NCI-H1092 (cell line): ENCODE measurements at places on chromosomes 12 and 14.
A peak's percentile ranks its signal among the peaks of the same experiment; 100 is the strongest.

DNA sequence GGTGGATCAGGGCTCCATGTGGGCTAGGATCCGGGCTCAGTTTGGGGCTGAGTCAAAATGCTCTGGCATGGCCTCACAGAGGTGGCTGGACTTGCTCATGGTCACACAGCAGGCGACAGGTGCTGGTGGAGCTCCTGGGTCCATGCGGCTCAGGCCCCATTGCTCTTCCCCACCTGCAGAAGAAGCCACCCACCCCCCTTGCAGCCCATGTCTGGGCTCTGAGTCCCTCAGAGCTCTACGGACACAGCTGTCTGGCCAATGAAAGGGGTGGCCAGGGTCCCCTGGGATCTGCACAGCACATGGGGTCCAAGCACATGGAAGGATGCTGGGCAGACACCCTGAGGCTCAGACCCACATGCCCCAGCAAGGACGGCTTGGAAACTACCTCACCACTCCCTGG is 17.0 kb upstream of the C14orf180 start:
- DNase-seq, result no peak

DNA sequence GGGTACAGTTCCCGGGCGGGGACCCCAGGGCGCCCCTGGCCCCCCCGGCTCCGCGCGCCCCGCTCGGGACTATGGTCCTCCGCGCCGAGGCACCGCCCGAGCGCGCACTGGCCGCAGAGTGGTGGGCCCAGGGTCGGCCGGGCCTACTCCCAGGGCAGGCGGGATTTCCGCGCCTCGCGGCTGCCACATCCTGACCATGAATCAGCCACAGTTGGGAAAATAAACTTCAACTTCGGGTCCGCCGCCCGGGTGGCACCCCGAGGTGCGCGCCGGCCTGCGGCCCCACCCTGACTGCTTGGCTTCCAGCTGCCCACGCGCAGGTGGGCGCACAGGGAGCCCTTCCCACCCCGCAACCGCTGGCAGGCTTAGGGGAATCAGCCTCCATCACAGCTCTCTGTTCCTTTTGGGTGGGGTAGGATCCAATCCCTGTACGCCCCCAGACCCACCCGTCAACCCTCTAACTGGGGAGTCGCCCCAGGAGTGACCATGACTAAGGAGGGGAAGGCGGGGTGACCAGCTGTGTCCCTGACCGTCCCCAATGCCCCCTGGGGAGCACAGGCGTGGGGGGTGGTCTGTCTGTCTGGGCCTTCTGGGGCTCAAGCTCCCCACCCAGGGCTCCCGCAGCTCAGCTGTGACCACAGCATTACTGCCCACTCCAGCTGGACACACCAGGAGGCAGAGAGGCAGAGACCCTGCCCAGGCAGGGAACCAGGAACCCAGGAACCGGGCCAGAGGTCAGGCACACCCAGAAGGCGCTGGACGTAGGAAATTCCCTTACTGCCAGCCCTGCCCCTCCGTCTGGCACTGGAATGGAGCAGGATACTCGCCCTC is 678 bp downstream of the INF2 start:
- DNase-seq, result no peak

- DNase-seq, result peak; percentile 58
Observed at GRCh38 chr14:102235275-102235897, 69.6 kb downstream of the MOK start.

DNA sequence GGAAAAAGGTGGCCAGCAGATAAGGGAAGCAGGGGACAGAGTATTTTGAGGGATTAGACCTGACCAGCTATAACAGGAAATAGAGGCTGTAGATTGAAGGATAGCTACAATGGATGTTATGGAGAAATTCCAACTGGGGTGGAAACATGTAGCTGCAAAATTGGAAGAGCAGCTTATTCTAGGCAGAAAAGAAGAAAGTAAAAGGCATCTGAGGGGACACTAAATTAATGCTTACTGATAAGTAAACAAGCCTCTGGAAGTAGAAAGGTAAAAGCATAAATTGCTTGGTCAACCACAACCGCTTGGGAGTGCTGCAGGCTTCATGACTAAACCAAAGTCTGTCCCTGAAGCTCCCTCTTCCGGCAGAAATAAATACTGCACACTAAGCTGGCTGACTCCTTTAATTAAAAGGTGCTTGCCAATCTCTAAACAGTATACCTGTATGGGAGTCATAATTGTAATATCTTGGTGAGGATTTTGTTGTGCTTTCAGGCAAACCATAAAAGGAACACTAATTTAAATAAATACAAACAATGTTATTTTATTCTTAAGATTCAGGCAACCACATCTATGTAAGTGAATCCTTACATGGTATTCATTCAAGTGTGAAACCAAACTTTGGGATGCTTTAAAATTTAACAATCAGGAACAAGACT is 7.7 kb downstream of the UBC start:
- DNase-seq, result no peak

DNA sequence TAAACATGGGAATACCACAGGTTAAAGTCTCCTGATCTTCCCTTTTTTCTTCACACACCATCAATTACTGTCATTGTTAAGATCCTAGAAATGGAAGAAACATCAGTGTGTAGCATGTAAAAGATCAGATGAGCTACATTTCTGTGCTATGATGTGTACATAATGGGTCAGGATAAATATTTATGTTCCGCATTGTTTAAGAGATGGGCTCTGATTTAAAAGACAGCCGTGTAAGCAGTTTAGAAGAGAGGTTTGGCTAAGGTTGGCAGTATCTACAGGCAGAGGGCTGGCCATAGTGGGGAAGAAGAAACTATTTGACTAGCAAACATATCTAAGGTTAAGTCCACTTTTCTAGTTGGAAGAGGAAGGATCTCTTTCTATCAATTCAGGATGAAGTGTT is 49.4 kb downstream of the LRRC9 start:
- DNase-seq, result no peak

DNA sequence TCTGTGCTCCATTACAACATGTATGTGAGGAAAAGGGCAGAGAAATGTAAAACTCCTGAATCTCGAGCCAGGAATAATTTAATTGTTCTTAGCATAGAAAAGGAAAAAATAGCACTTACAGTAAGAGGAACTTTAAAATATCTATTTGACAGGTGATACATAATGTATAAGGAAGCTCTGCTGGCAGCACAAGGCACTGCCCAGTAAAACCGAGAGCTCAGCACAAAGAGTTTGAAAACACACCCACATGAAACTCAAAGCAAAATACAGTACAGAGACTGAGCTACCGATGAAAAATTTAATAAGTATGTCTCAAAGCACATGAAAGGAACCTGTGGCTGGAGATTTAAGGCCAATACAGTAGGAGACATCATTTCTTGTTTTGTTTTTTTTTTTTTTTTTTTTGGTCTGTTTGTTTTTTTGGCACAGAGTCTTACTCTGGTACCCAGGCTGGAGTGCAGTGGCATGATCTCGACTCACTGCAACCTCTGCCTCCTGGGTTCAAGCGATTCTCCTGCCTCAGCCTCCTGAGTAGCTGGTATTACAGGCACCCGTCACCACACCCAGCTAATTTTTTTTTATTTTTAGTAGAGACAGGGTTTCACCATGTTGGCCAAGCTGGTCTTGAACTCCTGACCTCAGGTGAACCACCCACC is 19.2 kb downstream of the CLIP1 start:
- no peak for DNase-seq

- no peak for DNase-seq
Observed at GRCh38 chr12:96501133-96501761, 11.9 kb downstream of the CFAP54 start.

DNA sequence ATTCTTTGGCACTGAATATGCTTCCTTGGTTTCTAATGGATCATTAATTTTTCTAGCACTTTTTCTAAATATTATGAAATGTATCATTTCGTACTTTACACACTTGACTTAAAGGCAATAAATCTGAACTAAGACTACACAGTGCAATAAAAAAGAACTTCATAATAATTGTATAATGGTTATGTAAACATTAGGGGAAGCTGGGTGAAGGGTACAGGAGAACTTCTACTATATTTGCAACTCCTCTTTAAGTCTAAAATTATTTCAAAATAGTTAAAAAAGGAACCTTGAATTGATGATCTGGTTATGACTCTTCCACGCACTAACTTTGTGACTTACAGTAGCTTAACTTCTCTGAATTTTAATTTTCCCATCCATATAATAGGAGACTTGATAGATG is 5.1 kb upstream of the NOVA1 start:
- no peak for DNase-seq

DNA sequence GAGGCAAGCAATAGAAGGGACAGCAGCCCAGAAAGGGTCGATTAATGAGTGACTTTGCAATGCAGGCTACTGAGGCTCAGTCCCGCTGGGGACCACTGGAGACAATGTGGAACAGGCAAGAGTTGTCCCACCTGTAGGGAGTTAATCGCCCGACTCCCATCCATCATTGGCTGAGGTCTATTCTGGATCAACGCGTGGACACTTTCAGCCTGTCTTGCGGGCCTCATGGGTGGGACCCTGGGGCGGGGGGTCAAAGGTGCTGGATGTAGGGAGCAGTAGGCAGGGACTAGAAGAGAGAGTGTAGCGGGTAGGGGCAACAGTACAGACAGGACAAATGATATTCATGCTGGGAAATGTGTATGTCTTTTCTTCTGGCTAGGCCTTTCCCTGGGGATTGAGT is 6.1 kb downstream of the IFI27L2 start:
- DNase-seq, result no peak

DNA sequence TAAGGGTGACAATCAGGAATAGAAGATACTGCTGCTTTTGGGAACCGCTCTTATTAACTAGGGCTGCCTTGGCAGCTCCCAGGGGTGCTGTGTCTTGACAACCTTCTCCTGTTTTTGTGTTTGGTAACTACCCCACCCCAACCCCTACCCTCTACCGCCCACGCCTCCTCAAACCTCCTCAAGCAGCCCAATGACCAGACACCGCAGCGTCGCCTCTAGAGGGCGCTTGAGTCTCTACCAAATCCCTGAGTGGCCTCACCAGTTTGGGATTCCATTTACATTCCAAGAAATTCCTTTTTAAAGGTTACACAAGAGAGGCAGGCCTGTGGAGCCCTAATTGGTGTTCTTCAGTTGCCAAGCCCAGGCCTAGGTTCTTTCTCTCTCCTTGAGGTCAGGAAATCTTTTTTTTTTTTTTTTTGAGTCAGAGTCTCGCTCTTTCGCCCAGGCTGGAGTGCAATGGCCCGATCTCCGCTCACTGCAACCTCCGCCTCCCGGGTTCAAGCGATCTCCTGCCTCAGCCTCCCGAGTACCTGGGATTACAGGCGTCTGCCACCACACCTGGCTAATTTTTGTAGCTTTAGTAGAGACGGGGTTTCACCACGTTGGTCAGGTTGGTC is 72.4 kb upstream of the USP44 start:
- DNase-seq, result no peak

DNA sequence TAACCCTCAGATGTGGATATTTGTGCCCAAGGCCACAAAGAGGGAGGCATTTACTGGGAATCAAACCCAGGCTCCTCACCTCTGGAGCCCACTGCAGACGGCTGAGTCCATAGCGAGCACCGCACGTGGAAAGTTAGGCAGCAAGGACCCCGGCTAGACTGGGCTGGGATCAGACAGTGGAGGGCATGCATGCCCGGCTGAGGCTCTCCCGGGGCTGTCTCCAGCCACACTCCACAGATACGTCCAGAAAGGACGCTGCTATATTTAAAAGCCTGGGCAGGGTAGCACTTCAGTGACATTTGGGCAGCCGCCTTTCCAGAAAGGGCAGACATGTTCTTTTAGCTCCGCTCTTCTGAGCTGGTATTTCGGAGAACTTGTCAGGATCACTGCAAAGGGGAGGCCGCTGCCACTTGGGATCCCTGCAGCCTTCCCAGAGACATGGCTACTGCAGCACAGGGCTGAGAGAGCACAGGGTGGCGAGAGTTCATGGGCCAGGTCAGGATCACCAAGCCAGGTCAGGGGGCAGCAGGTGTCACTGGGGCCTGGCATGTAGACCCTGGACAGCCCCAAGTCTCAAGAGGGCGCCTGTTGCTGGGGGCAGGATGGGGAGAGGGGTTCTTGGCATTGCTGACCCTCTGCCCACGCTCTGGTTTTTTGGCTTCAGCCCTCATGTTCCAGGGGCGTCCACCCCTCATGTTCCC is 121.7 kb downstream of the PHETA1 start:
- no peak for DNase-seq

DNA sequence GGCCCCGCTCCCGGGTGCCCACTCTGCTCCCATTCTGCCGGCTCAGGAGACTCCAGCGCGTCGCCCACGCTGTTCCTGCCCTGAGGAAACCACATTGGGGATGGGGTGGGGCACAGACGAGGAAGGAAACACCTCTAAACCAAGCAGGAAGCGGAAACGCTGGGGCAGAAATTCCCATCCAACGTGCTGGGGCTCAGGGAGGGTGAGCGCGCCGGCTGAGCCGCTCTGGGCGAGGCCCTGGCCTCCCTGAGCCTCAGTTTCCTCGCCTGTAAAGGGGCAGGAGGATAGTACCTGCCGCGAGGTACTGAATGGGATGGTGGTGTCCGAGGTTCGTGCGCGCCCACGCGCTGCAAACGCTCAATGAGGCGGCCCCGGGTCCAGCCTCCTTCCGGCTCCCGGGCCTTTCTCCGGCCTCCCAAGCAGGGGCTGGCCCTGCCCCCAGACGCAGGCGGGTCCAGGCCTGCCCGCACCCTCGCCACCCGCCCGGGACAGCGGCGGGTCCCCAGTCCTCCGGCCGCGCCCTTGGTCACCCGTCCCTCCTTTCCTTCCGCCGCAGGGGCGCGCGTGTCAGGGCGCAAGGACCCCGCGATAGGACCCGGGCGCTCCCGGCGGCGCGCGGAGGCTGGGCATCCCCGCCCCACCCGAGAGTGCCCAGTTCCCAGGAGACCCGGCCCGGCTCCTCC is 673 bp downstream of the BEGAIN start:
- no peak for DNase-seq

GRCh38 chr14:102568115-102568614 is 24.3 kb upstream of the RCOR1 start:
- no peak for DNase-seq

- no peak for DNase-seq
Observed at GRCh38 chr12:122423258-122424165, 1.0 kb upstream of the CLIP1 start.

- no peak for DNase-seq
Observed at GRCh38 chr12:92156139-92156538, 10.5 kb upstream of the BTG1 start.

GRCh38 chr12:46147144-46147543 is 121.7 kb downstream of the SLC38A1 start:
- no peak for DNase-seq

DNA sequence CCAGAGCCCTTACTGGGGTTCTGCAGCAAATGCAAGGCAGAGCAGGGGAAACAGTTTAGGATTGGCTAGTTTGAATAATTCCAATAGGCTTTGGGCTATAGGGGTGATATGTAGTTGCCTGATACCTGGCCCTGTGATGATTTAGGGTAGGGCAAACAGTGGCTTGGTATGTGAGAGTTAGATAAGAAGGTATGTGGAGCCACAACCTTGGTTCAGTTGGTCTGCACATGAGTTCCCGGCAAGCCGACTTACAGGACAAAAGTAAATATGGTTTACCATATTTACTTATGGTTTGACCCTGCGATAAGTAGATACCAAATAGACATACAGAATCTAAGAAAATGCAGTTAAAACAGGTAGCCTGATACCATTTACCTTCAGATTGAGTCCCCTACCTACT is 8.3 kb upstream of the CAPRIN2 start:
- DNase-seq, result no peak

DNA sequence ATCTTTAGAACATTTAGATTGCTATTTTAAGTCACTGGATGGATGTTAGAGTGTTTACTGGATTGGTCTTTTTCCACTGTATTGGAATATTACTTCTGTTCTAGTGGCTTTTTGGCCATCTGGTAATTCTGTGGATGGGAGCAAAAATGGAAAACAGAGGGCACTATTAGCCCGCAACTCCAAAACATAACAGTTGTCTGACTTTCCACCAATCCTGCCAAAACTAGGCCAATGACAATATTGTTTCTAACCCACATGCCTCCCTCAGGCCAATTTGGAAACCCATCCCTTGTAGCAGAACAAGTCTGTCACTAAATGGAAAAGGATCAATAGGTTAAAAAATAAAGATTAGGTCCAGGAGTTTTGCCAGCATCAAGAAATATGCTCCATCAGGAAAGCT is 97.8 kb downstream of the ETNK1 start:
- DNase-seq, result no peak
